Liver (tissue), 10 donors: ENCODE measurements at places on chromosomes 5 and 9. TPM values are rescaled to one million over a fixed set of nuclear protein-coding genes. Genes with fewer than 3 reads are reported as not detected.

Gene MRPL50
- 9.0 TPM for total RNA-seq

Gene C7
- 268 TPM for total RNA-seq

Gene C5orf52
- not detected for total RNA-seq

Gene PTPRD
- 34.2 TPM for total RNA-seq

Gene ORM2
- total RNA-seq, result 276 TPM

Gene CRB2
- 1.7 TPM for total RNA-seq

Gene PCDHGA4
- 0.23 TPM for total RNA-seq

Gene PCDHA1
- not detected for total RNA-seq

Gene PTAR1
- 50.3 TPM for total RNA-seq

Gene PFN3
- not detected for total RNA-seq

Gene IL5
- total RNA-seq, result not detected

Gene ZNF618
- 6.5 TPM for total RNA-seq

Gene CDKN2B-AS1
- total RNA-seq, result 0.42 TPM

Gene BAAT
- 167 TPM for total RNA-seq

Gene IFNA21
- total RNA-seq, result not detected

Gene TMEM174
- total RNA-seq, result not detected

Gene ANXA2R
- total RNA-seq, result 2.0 TPM

Gene LHX6
- total RNA-seq, result 0.05 TPM

Gene NR2F1-AS1
- total RNA-seq, result 2.3 TPM

Gene CDKN2B
- 0.33 TPM for total RNA-seq

Gene CXCL14
- total RNA-seq, result 2.7 TPM

Gene AJM1
- 0.56 TPM for total RNA-seq

Gene PITX1
- total RNA-seq, result not detected

Gene COL27A1
- total RNA-seq, result 13.3 TPM

Gene NDUFS4
- 35.9 TPM for total RNA-seq

Gene OR1J2
- not detected for total RNA-seq
